ENCODE measurements at places on chromosomes 6 and 20.

DNA sequence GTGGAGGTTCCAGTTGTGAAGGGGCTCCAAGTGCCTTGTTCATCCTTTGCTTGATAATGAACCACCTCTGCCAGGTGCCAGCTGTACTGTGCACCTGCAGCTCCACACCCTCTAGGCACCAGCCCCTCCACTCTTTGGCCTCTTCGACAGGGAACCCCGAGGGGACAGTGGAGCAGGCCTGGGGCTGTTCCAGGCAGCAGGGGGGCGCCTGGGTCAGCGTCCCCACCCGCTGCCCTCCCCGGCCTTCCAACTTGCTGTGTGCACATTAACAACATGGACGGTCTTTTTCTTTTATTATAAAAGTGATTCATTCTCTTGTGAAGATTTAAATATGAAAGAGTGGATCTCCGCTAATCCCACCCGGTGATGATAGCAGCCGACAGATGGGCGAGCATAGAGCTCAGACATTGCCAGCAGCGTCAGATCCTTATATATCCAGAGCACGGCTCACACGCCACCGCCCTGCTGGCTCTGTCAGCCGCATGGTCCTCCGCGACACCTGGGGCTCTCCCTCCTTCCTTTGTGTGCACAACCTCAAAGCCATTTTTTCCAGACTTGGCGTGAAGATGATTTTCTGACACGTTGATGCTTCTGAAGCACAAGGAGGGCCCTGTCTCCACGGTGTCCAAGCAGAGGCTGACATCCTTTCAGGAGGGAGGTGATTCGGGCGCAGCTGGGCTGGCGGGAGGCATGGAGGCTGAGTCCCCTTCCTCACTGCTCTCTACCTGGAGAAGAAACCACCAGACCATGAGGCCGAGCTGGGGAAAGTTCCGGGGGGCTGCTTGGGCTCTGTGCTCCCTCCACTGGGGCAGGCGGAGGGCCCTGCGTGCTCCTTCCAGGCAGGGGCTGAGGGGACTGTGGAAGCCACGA lies 22.2 kb upstream of the MRGBP start:
- DNase-seq: no peak

DNA sequence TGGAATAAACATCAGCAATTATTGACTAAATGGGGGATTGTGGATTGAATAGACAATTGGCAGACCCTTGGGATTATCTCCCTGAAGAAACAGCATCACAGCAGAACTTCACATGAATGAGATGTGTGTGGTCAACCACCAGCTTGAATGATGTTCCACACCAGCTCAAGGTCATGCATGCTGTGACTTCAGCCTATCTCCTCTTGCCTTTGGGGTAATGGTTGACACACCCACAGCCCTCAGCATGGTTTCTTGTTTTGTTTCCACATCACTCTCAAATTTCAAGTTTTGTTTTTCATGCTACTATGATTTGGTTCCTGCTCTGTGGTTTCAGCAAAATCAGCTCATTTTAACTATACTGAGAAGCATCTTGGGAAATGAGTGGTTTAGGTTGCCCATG lies 94.3 kb downstream of the PAK5 start:
- DNase-seq: no peak

- DNase-seq: no peak
Observed at GRCh38 chr6:99905209-99906106, 88.6 kb downstream of the MCHR2 start.

- DNase-seq: no peak
Observed at GRCh38 chr6:139944976-139945375, 570.5 kb upstream of the CITED2 start.

- no peak for DNase-seq
Observed at GRCh38 chr20:57677584-57677982, 32.2 kb downstream of the PMEPA1 start.

- no peak for DNase-seq
Observed at GRCh38 chr6:64591676-64592036, 956.1 kb downstream of the PHF3 start.

GRCh38 chr20:38471987-38472512 lies 593 bp upstream of the RALGAPB start:
- no peak for DNase-seq
